Stimulated activated CD4-positive, alpha-beta T cell treated with anti-CD3 and anti-CD28 coated beads, Interleukin-1b, Interleukin-23, amount 100 ng/mL, for 1 hour (primary cell): ENCODE measurements at places on chromosomes 5 and 9.

DNA sequence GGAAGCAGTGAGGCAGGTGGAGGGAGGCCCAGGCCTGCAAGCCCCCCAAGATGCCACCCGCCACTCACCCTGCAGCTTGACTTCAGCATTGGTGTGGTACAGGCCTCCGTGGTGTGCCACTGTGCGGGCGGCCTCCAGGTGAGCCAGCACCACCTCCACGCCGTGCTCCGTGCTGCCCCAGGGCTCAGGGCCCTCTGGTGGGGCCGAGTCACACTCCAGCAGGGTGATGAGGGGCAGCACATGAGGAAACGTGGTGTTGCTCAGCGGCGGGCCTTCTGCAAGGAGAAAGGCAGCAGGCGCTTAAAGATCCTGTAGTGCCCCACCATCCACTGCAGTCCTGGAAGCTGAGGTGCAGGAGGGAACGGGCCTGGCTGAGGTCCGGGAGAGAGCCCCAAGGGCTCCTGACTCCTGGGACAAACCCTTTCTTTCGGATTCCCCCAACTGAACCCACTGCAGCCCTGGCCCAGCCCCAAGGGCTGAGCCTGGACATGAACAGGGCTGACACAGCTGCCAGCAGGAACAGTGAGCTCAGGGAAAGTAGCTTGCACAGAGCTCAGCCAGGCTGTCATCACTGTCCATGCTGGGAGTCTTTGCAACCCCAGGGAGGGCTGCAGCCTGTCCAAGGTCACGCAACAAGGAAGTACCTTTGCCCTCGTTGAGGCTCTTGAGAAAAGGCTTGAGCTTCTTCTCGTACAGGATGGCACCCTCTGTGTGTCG lies 4.7 kb upstream of the TOR2A start:
- DNase-seq, result no peak

- DNase-seq, result no peak
These were observed 41.9 kb upstream of the FUBP3 start for GRCh38 chr9:130537346-130538050.

- no peak for DNase-seq
These were observed 13.6 kb downstream of the ARPC5L start for GRCh38 chr9:124875501-124875900.

- DNase-seq, result no peak
These were observed 10.5 kb upstream of the NDST1 start for GRCh38 chr5:150497274-150497988.

DNA sequence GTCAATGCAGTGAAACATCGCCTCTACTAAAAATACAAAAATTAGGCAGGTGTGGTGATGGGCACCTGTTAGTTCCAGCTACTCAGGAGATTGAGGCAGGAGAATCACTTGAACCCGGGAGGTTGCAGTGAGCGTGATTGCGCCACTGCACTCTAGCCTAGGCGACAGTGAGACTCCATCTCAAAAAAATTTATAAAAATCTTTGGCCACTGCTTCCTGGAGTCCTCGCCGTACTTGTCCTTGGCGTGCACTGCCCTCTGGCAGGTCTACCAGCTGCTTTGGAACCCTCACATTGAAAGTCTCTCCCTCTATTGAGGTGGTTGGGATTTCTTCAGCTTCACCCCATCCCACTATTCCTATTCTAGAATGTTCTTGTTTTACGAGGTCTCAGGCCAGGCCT lies 25.0 kb downstream of the DYNC2I2 start:
- no peak for DNase-seq

DNA sequence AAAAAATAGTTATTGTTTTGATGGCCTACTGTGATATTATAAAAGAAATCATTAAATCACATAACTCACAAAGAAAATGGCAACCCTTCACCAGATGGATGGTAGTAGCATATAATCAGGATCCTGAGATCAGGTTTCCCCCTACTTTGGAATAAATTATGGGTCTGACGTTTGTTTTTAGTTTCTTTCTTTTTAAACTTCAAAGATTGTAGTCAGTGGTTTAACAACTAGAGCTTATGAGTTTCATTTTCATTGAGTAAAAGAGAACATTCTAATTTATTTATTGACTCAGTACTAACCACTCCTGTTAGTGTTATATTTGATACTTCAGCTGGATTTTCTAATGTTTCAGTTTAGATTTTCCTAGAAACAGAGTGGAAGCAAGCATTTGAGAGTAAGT lies 218.0 kb upstream of the PCSK5 start:
- no peak for DNase-seq

GRCh38 chr5:62684310-62684709 lies 105.7 kb downstream of the LRRC70 start:
- no peak for DNase-seq

- DNase-seq, result no peak
These were observed 132.9 kb upstream of the ICE1 start for GRCh38 chr5:5289537-5289936.

DNA sequence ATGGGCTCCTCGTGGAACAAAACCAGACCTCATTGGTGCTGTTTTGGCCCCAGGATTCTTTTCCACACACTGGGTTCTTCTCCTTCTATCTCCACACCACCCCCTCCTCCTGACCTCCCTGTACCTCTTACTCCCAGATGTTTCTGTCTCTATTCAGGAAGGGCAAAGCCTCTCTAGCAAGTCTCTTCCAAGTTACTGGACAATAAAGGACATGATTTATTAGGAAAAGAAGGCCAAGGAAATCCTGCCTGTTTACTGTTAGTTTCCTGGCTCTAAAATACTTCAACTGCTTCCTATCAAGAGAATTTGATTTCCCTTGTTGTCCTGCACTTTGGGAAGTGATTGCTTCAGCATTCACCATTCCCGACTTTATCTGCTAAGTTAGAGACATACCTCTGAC lies 262.0 kb downstream of the SAXO1 start:
- DNase-seq, result no peak

DNA sequence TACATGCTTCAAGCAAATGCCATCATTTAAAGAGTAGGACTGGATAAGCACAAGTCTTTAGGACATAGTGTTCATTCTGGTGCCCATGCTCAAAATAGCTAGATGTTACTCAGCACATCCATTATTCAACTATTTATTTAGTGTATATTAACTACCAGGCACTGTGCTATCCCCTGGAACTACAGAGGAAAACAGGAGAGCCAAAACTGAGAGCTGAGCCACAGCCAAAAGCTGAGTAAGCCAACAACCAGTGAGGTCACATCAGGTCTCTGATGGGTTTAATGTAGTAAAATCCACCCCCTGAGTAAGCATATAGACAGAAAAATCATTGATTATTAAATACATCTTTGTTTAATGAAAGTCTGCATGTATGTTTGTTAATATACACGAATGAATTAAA lies 469.3 kb upstream of the DMAC1 start:
- no peak for DNase-seq

GRCh38 chr9:116555556-116556155 lies 131.4 kb upstream of the TRIM32 start:
- DNase-seq, result no peak
